Esophagus squamous epithelium (tissue), 5 donors: ENCODE measurements at places on chromosomes 6 and 20.

GRCh38 chr6:64497634-64498033 lies 862.0 kb downstream of the PHF3 start:
- no peak for DNase-seq

DNA sequence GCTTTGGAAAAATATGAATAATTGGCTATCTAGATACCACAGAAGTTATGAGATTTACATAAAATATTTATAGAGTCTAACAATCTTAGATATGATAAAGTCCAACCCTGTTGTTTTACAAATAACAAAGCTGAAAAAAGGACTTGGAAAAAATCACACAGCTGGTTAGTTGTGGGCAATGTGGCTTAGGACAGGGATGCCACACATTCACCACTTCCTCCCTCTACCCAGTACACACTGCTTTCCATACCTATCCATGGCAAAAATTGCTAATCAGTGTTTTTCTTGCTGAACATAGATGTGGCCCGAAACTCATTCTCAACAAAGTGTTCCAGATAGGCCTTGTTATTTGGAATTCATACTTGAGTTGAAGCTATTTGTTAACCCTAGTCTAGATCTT lies 147.3 kb upstream of the BMP5 start:
- DNase-seq, result no peak

GRCh38 chr6:36374972-36375371 lies 12.5 kb downstream of the ETV7 start:
- no peak for DNase-seq

DNA sequence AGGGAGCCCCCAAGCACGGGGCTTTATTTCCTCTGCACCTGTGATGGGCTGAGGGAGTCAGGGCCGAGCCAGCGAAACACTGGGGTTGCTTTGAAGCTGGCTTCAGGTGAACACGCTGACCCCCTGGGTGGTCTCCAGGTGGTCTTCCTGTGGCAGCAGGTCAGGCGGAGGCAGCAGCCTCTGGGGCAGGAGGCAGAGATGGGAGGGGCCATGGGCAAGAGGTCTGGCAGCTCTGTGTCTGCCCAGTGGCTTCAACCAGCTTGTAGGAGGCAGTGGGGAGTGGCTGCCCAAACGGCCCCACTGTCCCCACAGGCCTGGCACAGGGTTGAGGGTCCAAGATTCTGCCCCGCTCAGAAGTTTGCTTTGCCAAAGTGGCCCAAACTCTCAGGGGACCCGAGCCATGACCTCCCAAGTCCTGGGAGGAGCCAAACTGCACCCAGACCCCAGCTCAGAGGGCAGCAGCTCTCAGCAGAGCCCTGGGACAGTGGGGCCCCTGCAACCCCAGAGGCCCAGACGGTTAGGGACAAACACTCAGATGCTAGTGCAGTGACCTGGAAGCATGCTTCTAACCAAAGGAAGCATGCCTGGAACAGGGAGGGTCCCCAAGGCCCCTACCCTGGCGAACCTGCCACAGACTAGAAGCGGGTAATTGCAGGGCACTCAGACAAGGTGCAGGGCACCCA lies 15.3 kb downstream of the NTSR1 start:
- DNase-seq, result no peak

- no peak for DNase-seq
Observed at GRCh38 chr6:2839982-2840748, 1.5 kb downstream of the SERPINB1 start.

DNA sequence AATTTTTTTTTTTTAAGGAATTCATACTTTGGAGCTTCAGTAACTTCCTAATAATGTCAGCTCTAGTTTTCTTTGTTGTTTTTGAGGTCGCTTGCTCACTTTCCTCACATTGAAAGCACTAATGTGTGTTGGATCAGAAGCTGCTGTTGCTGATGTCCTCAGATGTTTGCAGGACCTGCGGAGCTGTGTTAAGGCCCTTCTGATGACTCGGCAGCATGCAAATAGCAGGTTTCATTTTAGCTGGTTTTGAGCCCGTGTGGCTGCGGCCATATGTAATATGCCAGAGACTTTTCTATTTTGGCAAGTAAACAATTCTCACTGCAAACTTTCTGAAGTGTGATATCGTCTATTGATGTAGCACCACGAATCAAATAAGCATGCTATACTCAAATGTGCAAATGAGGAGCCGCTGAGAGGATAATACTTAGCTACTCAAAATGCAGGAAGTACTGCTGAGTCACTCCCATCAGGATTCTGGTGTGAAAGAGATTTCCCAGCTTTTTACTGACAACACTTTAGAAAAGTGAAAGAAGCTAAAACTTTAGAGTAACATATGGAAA lies 187.8 kb downstream of the SASH1 start:
- no peak for DNase-seq

DNA sequence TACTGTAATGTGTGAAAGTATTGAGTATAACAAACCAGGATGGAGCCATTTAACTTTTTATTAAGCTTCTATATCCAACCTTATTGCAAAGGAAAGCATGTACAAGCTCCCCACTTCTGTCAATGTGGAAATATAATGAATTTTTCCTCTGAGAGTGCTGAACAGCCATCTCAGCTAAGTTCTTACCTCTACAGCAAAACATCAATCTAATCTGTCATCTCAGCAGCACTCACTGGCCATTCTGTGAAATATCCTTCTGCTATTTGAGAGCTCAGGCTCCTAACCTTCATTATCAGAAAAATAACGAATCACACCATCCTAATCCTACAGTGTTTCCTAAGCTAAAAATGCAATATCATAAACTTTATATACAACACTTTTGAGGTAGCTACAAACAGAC lies 194.0 kb upstream of the RNF217 start:
- no peak for DNase-seq

DNA sequence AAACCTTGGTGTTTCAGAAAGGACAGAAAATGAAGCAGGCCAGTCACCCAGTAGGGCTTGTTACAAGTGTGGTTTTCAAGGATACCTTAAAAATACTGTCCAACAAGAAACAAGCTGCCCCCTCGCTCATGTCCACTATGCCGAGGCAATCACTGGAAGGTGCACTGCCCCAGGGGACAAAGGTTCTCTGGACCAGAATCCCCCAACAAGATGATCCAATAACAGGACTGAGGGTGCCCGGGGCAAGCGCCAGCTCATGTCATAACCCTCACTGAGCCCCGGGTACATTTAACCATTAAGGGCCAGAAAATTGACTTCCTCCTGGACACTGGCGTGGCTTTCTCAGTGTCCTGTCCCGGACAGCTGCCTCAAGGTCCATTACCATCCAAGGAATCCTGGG lies 6.6 kb upstream of the NT5DC1 start:
- no peak for DNase-seq

GRCh38 chr6:6331946-6332601 lies 11.6 kb upstream of the F13A1 start:
- DNase-seq, result no peak

- DNase-seq, result no peak
Observed at GRCh38 chr6:150878347-150879213, 13.1 kb downstream of the MTHFD1L start.
